ENCODE measurements at places on chromosomes 6 and 20.
A peak's percentile ranks its signal among the peaks of the same experiment; 100 is the strongest.

DNA sequence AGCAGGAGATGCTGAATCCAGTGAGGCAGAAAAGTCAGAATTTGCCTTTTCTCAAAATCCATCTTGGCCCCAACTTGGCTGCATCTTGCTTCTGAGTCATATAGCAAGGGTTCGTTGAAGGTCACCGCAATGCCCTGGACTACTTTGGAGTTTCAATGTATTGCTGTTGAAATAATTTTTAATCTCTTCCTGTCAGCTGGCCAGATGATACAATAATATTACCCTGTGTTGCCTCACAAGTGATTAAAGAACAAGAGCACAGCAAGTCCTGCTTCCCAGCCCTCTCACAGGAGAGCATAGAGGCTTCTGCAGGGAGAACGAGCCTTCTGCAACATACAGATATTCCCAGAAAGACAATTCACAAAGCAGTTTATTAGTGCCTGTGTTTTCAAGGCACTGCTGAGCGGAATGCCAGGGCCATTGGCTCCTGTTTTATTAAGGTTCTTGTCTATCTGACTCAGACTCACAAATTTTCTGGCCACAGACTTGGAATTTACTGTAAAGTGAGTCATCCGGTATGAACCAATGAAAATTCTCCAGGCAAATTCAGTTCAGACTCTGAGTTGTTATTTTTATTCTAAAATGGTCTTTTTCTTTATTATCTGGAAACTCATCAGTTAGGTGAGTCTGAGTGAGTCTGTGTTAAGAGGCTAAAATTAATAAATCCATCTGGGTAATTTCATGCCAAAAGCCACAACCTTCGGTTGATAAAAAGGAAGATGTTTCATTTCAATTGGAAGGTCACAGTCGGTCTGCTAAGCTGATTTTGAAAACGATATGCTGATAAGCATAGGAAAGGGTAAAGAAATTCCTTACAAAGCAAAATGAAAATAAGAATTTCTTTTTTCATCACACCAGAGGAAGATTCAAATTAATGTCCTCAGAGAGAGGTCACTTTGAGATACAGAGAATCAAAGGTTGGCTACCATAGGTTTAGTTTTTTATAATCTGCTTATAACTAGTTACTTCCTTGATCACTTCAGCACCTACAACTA is 289.4 kb upstream of the STXBP5 start:
- peak; percentile 95 for DNase-seq

DNA sequence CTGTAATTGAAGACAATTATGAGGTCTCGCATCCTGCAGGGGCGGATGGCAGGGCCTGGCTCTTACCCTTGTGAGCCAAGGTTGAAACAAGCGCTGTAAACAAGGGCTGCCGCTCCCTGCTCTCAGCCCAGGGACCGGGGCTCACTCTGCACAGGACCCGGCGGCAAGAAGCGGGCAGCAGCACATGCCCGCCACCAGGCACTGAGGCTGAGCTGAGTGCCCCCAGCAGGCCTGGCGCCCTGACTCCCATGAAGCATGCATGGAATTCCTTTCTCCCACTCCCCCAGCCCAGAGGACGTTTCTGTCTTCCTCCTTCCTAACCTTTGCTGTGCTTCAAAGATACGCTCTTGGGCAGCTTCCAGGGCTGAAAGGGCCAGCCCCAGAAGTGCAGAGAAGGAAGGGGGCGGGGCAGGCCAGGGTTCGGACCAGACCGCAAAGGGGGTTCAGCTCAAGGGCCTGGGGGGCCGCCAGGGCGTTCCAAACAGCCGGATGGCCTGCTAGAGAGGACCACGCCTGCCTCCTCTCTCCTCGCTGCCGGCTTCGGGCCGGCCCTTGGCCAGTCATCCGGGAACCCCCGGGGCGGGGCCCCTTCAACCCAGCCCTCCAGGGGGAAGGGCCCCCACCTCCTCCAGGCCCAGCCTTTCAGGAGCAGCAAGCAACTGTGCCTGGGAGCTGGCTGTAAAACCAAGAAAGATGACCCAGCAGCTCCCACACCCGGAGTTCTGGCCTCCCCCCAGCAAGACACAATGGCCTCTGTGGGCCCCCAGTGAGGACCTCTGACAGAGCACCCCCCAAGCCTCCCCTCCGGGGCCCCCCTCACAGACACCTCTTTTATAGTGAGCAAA is 109.9 kb downstream of the NOL4L start:
- DNase-seq: peak; percentile 99

GRCh38 chr20:49635866-49636265 is 67.9 kb upstream of the PTGIS start:
- DNase-seq: no peak

GRCh38 chr20:23294166-23294565 is 56.4 kb upstream of the NXT1 start:
- DNase-seq: no peak

- DNase-seq: no peak
Measured at GRCh38 chr6:34213772-34214171, 22.9 kb upstream of the HMGA1 start.

- DNase-seq: no peak
Measured at GRCh38 chr6:140370441-140370840, 996.0 kb upstream of the CITED2 start.

DNA sequence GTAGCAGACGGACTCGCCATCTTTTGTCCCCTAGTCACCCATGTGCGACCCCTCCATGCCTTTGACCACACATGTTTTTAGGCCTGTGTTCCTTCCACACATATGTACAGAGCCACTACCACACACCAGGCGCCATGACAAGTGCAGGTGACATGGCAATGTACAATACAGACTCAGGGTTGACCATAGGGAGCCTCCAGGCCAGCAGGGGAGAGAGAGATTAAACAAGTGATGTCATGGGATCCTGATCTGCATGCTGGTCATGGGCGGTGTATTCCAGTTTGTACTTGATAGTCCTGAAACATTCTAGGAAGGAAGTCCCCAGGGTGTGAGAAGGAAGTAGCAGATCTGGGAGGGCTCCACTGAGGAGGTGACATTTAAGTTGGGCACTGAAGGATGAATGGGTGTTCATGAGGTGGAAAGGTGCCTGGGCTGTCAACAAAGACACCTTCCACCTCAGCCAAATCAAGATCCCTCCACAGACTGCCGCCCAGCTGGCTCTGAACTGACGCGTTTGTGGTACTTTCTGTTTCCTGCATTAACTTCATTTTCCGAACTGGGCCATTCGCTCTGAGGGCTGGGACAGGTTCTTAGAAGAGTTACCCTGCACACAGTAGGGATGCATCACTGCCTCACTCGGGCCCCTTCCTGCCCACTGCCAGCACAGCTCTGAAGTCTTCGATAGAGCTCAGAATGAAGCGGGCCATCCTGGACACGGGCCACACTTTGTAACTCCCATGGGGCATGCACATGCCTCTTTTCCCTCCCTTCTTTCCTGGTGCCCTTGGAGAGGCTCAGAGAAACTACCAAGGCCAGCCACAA is 94.0 kb downstream of the NOL4L start:
- no peak for DNase-seq

GRCh38 chr6:82766476-82766875 is 299.2 kb downstream of the UBE3D start:
- DNase-seq: no peak

GRCh38 chr20:34921436-34921835 is 34.2 kb downstream of the GSS start:
- DNase-seq: no peak

- DNase-seq: no peak
Measured at GRCh38 chr6:11018225-11018624, 25.9 kb downstream of the ELOVL2 start.

DNA sequence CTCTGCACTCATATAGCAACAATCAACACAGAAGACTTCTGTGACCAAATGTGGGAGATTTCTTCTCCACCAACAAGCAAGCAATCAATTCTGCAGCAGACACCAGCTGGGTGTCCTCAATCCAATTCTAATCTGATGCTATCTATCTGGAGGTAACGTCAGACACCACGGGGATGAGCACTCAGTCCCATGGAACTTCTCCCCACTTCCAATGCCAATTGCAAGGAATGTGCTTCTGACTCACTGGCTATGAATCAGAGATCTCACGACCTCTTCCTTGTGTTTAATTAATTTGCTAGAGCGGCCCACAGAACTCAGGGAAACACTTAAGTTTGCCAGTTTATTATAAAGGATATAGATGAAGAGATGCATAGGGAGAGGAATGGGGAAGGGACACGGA is 103.5 kb upstream of the SIRPG start:
- peak; percentile 97 for DNase-seq

- no peak for DNase-seq
Measured at GRCh38 chr6:36516559-36516958, 30.7 kb downstream of the STK38 start.

DNA sequence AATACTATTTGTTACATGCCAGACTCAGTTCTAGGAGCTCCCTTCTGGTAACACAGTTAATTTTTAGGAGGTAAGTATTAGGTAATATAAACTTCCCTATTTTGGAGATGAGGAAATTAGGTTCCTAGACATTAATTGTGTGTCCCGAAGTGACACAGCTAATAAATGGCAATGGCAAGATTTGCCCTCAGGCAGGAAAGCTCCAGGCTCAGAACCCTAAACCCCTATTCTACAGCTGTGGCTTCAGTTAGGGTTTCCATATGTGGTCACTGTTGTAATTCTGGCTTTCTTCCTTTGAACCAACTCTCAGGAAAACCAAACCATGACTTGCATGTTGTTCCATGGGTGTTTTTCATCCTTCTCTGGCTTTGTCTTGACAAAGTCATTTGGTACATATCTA is 188.2 kb downstream of the PLCB1 start:
- no peak for DNase-seq

DNA sequence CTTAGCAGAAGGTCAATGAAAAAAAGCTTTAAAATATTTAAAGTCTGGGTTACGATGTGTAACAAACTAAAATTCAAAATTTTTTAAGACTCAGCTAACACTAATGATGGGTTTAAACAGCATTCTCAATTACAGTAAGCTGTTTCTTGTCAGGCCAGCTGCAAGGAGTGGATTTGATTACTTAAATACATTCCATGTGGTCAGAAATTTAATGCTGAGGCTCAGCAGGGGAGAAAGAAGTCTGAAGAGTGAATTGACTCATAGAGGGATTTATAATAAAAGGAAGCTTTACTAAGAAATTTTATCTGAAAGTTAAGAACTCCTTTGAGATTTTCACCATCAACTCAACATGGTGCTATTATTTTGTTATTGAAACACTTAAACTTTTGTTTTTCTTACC is 398.6 kb downstream of the KHDRBS2 start:
- DNase-seq: no peak

- no peak for DNase-seq
Measured at GRCh38 chr6:135071541-135071940, 16.9 kb upstream of the HBS1L start.

- peak; percentile 92 for DNase-seq
Measured at GRCh38 chr6:84652356-84653026, 111.9 kb downstream of the TBX18 start.

DNA sequence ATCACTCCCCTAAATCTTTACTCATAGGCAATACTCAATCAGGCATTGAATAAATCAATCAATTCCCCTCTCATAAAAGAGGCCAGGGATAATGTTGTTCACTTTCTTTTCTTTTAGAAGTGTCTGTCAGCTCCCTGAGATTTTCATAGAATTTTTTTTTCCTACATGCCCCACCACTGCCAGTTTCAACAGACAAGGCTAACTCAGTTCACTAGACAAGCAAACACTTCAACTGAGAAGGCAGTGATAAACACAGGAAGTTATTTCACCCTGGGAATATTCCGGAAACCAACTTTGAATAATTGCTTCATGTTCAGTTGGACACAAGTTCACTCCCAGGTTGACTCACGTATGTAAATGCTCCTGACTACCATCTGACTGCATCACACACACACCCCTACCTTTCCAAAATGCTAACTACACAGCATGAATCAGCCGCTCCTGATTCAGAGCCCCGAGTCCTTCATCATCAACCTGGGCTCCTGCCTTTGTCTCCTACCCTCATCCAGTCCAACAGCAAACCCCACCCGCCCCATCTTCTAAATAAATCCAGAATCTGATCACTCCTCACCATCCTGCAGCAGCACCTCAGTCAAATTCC is 143.9 kb downstream of the BCAS1 start:
- peak; percentile 96 for DNase-seq

GRCh38 chr6:48813836-48814235 is 649.2 kb downstream of the MMUT start:
- no peak for DNase-seq

GRCh38 chr6:69866770-69867638 is 648 bp downstream of the COL19A1 start:
- DNase-seq: peak; percentile 31

- DNase-seq: no peak
Measured at GRCh38 chr6:154901876-154902552, 93.1 kb upstream of the TIAM2 start.

- DNase-seq: peak; percentile 21
Measured at GRCh38 chr6:79672631-79673111, 41.5 kb downstream of the SH3BGRL2 start.

GRCh38 chr6:40187535-40188144 is 253.4 kb upstream of the MOCS1 start:
- DNase-seq: no peak

- DNase-seq: no peak
Measured at GRCh38 chr6:156955494-156956183, 178.5 kb downstream of the ARID1B start.

DNA sequence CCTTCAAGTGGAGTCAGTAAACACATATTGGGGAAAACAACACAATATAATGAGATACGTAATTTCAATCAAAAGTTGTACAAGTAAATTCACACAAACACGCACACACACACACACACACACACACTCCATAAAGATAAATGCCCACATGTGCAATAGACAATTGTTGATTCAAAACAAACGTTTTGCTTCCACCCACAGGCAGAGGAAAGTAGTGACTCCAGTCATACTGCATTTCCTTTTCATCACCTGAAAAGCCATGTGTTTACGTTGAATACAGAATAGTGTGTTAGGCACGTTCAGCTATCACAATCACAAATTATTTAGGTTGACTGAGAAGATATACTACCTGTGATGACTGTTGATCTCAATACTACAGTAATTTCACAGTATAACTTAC is 443.8 kb upstream of the MANEA start:
- no peak for DNase-seq

DNA sequence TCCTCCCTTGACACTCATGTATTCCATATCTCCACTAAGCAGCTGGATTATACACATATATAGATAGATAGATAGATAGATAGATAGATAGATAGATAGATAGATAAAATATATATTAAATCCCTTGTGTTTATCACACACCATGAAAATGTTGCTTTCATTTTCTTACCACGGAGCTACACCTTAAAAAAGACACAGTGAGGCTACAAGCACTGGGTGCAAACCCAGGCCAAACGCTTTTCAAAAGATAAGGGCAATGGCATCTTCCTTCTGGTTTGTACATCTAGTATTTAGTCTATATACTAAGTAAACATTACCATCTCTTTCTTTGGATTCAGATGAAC is 377.1 kb downstream of the ESR1 start:
- no peak for DNase-seq

GRCh38 chr6:146884728-146885127 is 286.0 kb downstream of the ADGB start:
- DNase-seq: no peak

Data from RPMI7951 (cell line).